Temporal lobe (tissue), 4 donors: ENCODE measurements at places on chromosomes 2 and 18. TPM values are rescaled to one million over a fixed set of nuclear protein-coding genes. Genes with fewer than 3 reads are reported as not detected.

SLC8A1 gene
- 109 TPM for total RNA-seq

UGT1A4 gene
- not detected for total RNA-seq

DSG4 gene
- total RNA-seq: not detected

PIEZO2 gene
- 3.9 TPM for total RNA-seq

HOXD8 gene
- total RNA-seq: 0.25 TPM

CDCA7 gene
- 14.3 TPM for total RNA-seq
